ENCODE measurements at places on chromosomes 4 and X. TPM values are rescaled to one million over a fixed set of nuclear protein-coding genes. Genes with fewer than 3 reads are reported as not detected.

MID1 gene
- not detected for total RNA-seq

DNA sequence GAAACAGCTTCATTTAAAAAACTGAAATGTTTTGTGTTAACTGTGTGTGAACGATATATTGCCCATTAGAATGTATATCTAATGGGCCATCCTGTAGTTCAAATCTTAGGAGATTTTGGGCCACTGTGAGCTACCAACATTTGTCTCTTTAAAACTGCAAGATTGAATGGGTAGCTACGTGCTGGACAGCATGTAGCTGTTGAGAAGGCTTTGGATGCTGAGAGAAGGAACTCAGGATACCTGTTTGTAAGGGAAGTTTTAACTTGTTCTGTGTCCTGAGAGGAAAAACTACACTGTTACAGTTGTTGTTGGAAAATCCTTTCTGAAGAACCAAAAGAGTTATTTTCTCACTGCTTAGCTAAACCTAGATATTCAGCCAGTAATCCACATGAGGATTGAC, 45.9 kb downstream of the PDLIM5 start:
- H3K4me1 ChIP-seq, result no peaks in the 10 kb centered on the region
- H3K4me3 ChIP-seq, result no peak overlapping the region
- no peaks in the 10 kb centered on the region for H3K27me3 ChIP-seq
- no peaks in the 10 kb centered on the region for H3K36me3 ChIP-seq
- no peak for DNase-seq
- H3K27ac ChIP-seq, result no peak overlapping the region

CLIC2 gene
- 0.17 TPM for total RNA-seq

DNA sequence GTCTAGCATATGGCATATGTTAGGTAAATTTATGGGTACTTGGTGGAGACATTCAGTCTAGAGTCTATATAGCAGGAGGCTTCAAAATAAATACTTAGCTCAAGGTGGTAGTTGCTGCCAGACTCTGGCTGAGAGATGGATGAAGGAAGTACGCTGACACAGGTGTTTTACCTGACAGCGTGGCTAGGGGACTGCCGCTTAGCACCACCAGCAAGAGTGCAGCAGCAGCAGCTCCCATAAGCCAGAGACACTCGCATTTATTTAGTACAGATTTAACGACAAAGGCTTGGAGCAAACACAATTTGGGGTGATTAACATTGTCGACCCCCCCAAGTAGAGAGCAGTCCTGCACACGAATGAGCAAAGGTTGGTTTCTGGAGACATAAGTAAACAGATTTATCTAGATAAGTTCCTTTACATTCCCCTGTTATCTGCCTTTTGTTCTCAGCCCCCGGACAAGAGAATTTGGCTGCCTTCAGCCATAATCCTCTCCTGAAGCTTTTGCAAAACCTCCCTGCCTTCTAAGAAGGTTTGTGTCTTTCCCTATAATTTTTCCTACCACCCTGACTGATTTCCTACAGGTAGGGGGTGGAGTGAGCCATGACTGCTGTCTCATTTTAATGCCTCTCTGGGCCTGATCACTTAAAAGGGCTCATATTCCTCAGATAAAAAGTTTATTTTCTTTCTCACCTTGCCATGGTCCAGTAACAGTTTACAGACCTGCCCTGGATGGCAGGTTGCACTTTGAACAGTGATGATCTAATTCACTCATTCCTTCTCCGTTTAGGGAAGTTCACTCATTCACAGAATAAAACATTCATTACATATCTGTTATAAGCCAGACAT, 64.6 kb downstream of the RHOH start:
- no peaks in the 10 kb centered on the region for H3K27me3 ChIP-seq
- H3K27ac ChIP-seq, result no peak overlapping the region
- peaks cover 42% of the 10 kb centered on the region for H3K4me1 ChIP-seq
- DNase-seq, result no peak

- no peaks in the 10 kb centered on the region for H3K4me1 ChIP-seq
- no peaks in the 10 kb centered on the region for H3K36me3 ChIP-seq
- no peak overlapping the region for H3K27ac ChIP-seq
- no peaks in the 10 kb centered on the region for H3K27me3 ChIP-seq
- H3K4me3 ChIP-seq, result no peak overlapping the region
- DNase-seq, result no peak
Measured at GRCh38 chrX:125089761-125090445, 229.8 kb upstream of the TEX13C start.

DNA sequence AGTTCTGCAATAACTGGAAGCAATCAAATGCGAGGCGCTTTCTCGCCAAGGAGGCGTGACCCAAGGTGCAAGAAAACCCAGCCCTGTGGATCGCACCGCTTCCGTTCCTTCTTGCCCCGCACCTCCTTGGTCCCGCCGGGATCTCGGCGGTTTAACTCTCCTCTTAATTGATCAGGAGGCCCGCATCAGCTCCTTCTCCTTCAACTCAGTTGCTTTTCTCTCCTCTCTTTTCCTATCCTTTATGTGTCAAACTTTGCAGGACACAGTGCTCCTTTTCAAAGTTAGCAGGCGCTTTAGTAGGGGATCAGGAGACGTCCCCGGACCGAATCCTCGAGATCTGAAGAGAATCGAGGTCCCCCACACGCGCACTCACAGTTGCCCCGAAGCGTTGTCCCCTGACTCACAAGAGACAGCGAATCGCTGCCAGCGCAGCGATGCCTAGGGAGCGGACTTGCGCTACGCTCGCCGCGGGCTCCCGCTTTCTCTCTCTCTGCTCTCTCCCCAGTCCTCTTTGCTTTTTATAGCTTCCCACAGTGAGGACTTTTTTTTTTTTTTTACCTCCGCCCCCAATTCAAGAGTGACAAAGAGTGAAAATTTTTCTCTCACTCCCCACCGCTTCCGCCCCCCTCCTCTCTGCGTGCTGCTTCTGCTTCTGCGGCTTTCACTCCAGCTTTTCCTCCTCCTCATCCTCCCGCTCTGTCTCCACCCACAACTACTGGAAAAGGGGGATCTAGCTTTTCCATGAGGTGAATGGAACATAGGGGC, at the start of gene DKK2:
Gene DKK2 (minus strand): TSS at position 495 of the 765 bp plus-strand sequence. CDS start 722 bp downstream, outside the sequence.
- H3K4me1 ChIP-seq, result peaks cover 23% of the 10 kb centered on the region
- peak within 1 kb of the TSS; percentile 84 for H3K4me3 ChIP-seq
- H3K27ac ChIP-seq, result peak within 1 kb of the TSS; percentile 62
- DNase-seq, result peak; percentile 58

DNA sequence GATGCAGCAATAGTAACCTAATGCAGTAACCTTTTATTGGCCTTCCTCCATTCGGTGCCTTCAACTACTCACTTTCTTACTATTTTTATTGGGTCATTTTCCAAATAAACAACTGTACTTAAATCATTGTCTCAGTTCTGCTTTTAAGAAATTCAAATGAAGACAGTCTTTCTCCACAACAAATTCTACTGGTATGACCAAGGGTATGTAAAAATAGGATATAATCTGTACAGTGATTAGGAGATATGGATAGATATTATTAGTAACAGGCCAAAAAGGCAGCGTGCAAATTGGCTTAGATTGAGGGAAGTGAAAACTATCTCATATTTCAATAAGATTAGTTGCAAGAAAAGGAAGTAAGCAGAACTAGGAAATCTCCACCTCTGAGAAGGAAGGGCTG, 177.4 kb upstream of the PPP1R2C start:
- H3K36me3 ChIP-seq, result no peaks in the 10 kb centered on the region
- no peak for DNase-seq

- H3K4me3 ChIP-seq, result no peak overlapping the region
- no peaks in the 10 kb centered on the region for H3K4me1 ChIP-seq
- DNase-seq, result no peak
Measured at GRCh38 chrX:31706466-31706865, 634.6 kb upstream of the FTHL17 start.

DNA sequence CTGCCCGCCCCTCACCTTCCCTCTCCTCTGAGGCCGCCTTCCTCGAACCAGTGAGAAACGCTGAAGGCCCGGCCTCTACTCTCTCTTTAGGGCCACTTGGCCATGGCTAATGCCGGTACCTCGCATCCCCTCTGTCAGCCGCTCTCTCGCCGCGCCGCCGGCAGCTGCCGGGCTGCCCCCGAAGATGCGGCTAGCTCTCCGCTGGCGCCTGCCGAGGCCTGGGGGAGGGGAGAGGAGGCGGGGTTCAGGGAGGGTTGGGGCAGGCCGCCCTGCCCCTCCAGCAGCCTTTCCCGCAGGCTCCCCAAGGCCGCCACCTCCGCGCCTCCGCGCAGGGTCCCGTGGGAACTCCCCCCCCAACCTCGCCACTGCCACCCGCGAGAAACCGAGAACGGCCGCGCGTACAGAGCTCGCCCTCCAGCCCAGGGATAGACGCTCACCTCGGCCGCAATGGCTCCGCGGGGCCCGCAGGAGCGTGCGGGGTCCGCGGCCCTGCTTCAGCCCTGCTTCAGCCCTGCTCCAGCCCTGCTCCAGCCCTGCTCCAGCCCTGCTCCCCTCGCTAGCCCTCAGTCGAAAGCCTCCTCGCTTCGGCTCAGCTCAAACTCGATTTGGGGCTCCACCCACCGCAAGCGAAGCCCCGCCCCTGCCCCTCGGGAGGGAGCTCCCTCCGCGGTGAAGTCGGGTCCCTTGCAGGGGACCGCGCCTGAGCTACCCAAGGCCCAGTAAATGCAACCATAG, at the start of gene HUWE1:
Gene HUWE1 (minus strand): TSS at position 569 of the 735 bp plus-strand sequence. CDS start 32,612 bp downstream, outside the sequence.
- DNase-seq, result peak; percentile 96
- H3K36me3 ChIP-seq, result peaks cover 27% of the 10 kb centered on the region
- no peaks in the 10 kb centered on the region for H3K27me3 ChIP-seq
- peaks cover 14% of the 10 kb centered on the region for H3K4me1 ChIP-seq

- DNase-seq, result no peak
- no peak overlapping the region for H3K27ac ChIP-seq
- H3K4me3 ChIP-seq, result no peak overlapping the region
- H3K27me3 ChIP-seq, result no peaks in the 10 kb centered on the region
- H3K36me3 ChIP-seq, result no peaks in the 10 kb centered on the region
Measured at GRCh38 chrX:74458736-74459135, 37.4 kb downstream of the SLC16A2 start.

- H3K4me1 ChIP-seq, result no peaks in the 10 kb centered on the region
- H3K27ac ChIP-seq, result no peak overlapping the region
- no peak for DNase-seq
Measured at GRCh38 chrX:35374116-35374515, 424.0 kb upstream of the MAGEB16 start.

SRPX gene
- not detected for total RNA-seq

SORCS2 gene
- total RNA-seq, result 0.05 TPM

GRCh38 chrX:105567082-105567481, 255.3 kb upstream of the NRK start:
- no peak overlapping the region for H3K4me3 ChIP-seq
- H3K27ac ChIP-seq, result no peak overlapping the region
- no peak for DNase-seq
- no peaks in the 10 kb centered on the region for H3K36me3 ChIP-seq
- H3K27me3 ChIP-seq, result no peaks in the 10 kb centered on the region

WDFY3 gene
- 0.75 TPM for total RNA-seq

ADH7 gene
- total RNA-seq, result not detected

GRCh38 chr4:185018834-185019455, 655 bp downstream of the HELT start:
- peaks cover 8% of the 10 kb centered on the region for H3K4me1 ChIP-seq
- H3K27me3 ChIP-seq, result peaks cover 87% of the 10 kb centered on the region
- no peak overlapping the region for H3K27ac ChIP-seq
- DNase-seq, result no peak
- H3K4me3 ChIP-seq, result no peak overlapping the region
- peaks cover 3% of the 10 kb centered on the region for H3K36me3 ChIP-seq

- H3K36me3 ChIP-seq, result no peaks in the 10 kb centered on the region
- no peaks in the 10 kb centered on the region for H3K4me1 ChIP-seq
- no peak overlapping the region for H3K27ac ChIP-seq
- H3K27me3 ChIP-seq, result no peaks in the 10 kb centered on the region
- no peak overlapping the region for H3K4me3 ChIP-seq
Measured at GRCh38 chr4:71992571-71993312, 39.1 kb upstream of the NPFFR2 start.

DNA sequence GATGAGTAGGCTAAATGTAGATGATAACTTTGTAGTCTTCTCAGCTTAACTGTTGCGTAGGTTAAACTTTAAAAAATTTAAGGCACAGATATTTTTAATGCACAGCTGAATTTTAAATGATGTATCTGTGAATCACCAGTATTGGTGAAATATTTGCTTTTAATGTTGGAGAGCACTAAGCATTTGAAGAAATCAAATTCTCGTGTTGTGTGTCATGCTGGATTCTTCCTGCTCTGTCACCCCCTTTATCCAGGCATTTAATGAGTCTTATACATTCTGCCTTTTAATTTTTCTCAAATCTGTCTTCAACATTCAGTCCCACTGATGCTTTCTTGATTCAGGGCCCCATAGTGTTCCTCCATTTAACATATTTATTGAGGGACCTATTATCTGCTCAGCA, 76.7 kb downstream of the SLC4A4 start:
- no peaks in the 10 kb centered on the region for H3K4me1 ChIP-seq
- H3K4me3 ChIP-seq, result no peak overlapping the region
- H3K36me3 ChIP-seq, result no peaks in the 10 kb centered on the region

DNA sequence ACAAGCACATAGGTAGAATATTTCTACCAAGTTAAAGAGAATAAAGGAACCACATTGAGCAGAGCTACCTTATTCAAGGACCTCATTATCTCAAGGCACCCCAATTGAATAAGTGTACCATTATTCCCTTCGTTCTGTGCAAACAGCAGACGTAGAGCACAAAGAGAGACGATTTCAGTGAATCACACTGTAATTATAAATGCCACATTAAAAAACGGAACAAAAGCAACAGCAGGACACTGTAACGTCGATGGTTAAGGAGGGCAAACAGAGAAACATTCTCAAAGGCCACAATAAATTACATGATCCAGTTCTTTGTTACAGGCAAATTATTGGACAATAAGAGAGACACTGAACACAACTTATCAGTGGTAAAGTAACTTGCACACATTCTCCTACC, 644.1 kb upstream of the TENM3 start:
- H3K4me3 ChIP-seq, result no peak overlapping the region
- no peaks in the 10 kb centered on the region for H3K4me1 ChIP-seq
- no peaks in the 10 kb centered on the region for H3K27me3 ChIP-seq

GRCh38 chr4:34105311-34105710, 2139.0 kb downstream of the ARAP2 start:
- no peak for DNase-seq
- H3K27me3 ChIP-seq, result no peaks in the 10 kb centered on the region
- H3K4me1 ChIP-seq, result no peaks in the 10 kb centered on the region
- H3K4me3 ChIP-seq, result no peak overlapping the region
- H3K36me3 ChIP-seq, result no peaks in the 10 kb centered on the region

GRCh38 chrX:121642415-121642814, 595.0 kb downstream of the GLUD2 start:
- H3K4me1 ChIP-seq, result no peaks in the 10 kb centered on the region
- DNase-seq, result no peak
- H3K4me3 ChIP-seq, result no peak overlapping the region
- no peaks in the 10 kb centered on the region for H3K27me3 ChIP-seq
- no peaks in the 10 kb centered on the region for H3K36me3 ChIP-seq

GRCh38 chr4:128812442-128813235, 3.1 kb downstream of the JADE1 start:
- DNase-seq, result peak; percentile 86
- H3K4me1 ChIP-seq, result peaks cover 24% of the 10 kb centered on the region
- peak overlapping the region; percentile 94 for H3K4me3 ChIP-seq
- H3K27ac ChIP-seq, result peak overlapping the region; percentile 52
- H3K36me3 ChIP-seq, result peaks cover 9% of the 10 kb centered on the region
- H3K27me3 ChIP-seq, result peaks cover 1% of the 10 kb centered on the region

GRCh38 chrX:24575496-24575895, 71.7 kb downstream of the PCYT1B start:
- no peak for DNase-seq
- no peaks in the 10 kb centered on the region for H3K4me1 ChIP-seq
- H3K4me3 ChIP-seq, result no peak overlapping the region
- H3K27me3 ChIP-seq, result no peaks in the 10 kb centered on the region

- H3K27me3 ChIP-seq, result no peaks in the 10 kb centered on the region
- H3K27ac ChIP-seq, result no peak overlapping the region
- peaks cover 22% of the 10 kb centered on the region for H3K4me1 ChIP-seq
- peak; percentile 20 for DNase-seq
Measured at GRCh38 chr4:17328141-17328815, 183.6 kb downstream of the QDPR start.

GRCh38 chr4:144799486-144799885, 153.5 kb downstream of the HHIP start:
- H3K36me3 ChIP-seq, result no peaks in the 10 kb centered on the region
- no peak overlapping the region for H3K4me3 ChIP-seq
- H3K4me1 ChIP-seq, result no peaks in the 10 kb centered on the region
